ENCODE measurements at places on chromosomes 5 and 9. TPM values are rescaled to one million over a fixed set of nuclear protein-coding genes. Genes with fewer than 3 reads are reported as not detected.

DNA sequence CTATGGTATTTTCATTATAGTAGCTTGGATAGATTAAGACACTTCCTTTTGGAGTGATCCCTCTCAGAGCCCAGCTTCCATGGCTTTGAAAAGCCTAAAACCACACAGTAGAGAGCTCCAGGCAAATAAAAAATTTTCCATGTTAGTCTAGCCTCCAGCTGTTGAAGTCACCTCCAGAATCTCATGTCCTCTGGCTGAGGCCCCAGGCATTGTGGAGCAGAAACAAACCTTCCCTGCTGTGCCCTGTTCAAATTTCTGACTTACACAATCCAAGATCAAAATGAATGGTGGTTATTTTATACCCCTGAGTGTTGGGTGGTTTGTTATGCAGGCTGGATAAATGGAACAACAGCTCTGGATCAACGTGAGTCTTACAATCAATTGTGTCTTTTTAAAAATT lies 203.9 kb downstream of the ICE1 start:
- H3K4me1 ChIP-seq: no peaks in the 10 kb centered on the region

GRCh38 chr5:141677415-141677814 lies 4.6 kb downstream of the ARAP3 start:
- H3K27ac ChIP-seq: no peak overlapping the region
- peaks cover 19% of the 10 kb centered on the region for H3K4me1 ChIP-seq
- H3K4me3 ChIP-seq: no peak overlapping the region

GRCh38 chr9:5743109-5743508 lies 89.8 kb downstream of the ERMP1 start:
- H3K36me3 ChIP-seq: peaks cover 16% of the 10 kb centered on the region
- H3K4me1 ChIP-seq: no peaks in the 10 kb centered on the region
- no peak overlapping the region for H3K4me3 ChIP-seq
- no peak overlapping the region for H3K27ac ChIP-seq
- no peaks in the 10 kb centered on the region for H3K27me3 ChIP-seq
- DNase-seq: no peak

GRCh38 chr5:132446621-132447020 lies 44.0 kb downstream of the IRF1 start:
- H3K36me3 ChIP-seq: no peaks in the 10 kb centered on the region
- no peak for DNase-seq
- H3K27ac ChIP-seq: no peak overlapping the region
- no peaks in the 10 kb centered on the region for H3K4me1 ChIP-seq

Gene RAD50
- total RNA-seq: 45.2 TPM

DNA sequence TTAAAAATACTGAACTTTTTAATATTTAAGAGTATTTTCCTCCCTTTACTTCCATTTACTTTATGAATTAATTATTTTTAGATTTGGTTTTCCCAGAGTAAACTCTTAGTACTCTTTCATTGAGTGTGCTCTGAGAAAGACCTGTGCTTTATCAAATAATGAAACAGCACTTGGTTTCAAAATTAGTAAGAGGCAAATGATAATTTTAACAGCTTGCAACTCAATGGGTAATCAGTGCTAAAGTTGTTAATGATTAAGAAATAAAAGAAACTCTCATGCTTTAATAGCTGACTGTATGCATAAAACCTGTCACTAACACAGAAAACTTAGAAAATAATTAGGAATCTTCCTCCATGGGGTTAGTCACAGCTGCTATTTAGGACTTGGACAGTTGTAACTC lies 244.4 kb downstream of the RFX3 start:
- H3K4me1 ChIP-seq: no peaks in the 10 kb centered on the region
- no peak overlapping the region for H3K27ac ChIP-seq
- H3K36me3 ChIP-seq: no peaks in the 10 kb centered on the region
- H3K4me3 ChIP-seq: no peak overlapping the region
- DNase-seq: no peak
- no peaks in the 10 kb centered on the region for H3K27me3 ChIP-seq
